ENCODE measurements at places on chromosomes 12 and 14.
A peak's percentile ranks its signal among the peaks of the same experiment; 100 is the strongest.

GRCh38 chr12:58761308-58761707 lies 159.0 kb downstream of the LRIG3 start:
- DNase-seq, result no peak

GRCh38 chr12:92446083-92446460 lies 256.7 kb upstream of the PLEKHG7 start:
- no peak for DNase-seq

DNA sequence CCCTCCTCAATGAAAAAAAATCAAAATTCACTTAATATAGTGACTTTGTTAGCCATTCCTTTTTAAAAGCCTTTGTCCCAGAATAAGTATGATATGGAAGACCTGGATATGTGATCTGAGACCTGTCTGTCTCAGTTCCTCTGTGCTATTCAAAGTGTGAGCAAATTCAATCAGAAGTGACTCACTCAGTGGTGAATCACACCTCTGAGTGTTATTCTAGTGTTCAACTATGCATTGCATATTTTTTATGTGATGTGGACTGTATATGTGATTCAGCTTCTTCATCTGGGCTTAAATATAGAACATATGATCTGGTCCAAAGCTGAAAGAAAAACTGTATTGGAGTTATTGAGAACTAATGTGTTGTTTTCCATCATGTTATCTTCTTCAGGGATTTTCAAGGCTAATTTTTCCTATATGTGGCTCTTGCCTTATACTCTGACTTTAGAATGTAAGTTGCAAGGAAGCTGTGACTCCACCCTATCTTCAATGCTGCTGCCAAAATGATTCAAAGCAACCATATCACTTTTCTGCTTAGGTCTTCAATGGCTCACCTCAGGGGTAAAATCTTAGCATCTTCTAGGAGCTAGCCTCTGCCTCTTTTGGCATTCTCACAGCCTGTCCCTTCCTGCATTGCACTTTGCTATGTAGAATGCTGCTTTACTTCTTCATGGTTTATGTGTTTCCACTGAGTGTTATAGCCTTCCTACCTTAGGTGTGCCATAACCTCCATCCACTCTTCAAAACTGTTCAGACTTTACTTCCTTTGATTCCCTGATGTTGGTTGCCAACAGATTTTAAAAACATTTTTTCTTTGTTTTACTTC lies 169.8 kb downstream of the OTOGL start:
- no peak for DNase-seq

DNA sequence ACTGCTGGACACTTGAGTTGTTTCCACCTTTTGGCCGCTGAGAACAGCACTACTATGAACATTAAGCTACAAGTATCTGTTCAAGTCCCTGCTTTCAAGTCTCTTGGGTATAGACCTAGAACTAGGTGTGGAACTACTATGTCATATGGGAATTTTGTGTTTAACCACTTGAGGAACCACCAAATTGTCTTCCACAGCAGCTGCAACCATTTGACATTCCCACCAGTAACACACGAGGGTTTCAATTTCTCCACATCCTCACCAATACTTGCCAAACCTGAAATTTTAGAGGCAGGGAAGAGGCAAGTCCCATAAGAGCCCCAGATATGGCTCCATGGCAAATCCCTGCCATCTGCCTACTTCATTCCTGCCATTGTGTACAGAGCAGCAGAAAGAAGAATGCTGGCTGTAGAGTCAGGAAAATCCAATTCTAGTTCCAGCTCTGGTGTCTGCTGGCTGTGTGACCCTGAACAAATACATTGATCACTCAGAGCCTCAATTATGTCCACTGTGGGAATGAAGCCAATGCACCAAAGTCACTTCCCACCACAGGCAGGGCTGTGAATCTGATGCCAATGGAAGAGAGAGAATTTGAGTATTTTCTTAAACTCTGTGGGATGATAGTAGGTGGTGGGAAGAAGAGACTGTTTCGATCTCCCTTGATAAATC lies 17.8 kb downstream of the PITPNM2 start:
- DNase-seq, result no peak

DNA sequence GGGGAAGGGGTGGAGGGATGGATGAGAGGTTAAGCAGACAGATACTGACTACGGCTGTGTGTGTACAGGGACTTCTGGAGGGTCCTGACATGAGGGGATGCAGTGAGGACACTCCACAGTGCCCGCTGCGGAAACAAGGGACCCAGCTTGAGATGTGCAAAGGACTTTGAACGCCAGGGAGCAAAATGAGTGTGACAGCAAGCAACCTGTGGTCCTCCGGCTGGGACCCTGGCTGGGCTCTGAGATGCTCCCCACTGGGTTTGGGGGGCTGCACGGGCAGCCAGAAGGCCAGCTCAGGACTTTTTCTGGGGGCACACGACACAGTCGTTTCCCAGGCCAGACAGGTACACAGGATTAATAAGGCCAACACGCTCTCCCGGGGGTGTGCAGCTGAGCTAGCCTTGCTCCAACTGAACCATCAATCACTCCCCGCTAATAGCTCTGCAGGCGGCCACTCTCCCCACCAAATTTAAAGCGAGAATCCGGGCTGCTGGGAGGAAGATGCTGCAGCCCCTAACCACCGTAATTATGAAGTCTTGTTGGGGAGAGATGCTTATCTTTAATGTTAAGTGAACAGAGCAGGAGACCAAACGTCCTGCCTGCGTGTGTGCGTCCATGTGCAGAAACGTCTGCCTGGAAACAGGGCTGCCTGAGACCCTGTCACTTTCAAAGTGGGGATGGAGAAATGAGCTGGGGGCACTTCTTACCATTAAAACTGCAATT lies 51.6 kb upstream of the DLK1 start:
- no peak for DNase-seq

- no peak for DNase-seq
These were observed 33.2 kb downstream of the MARK3 start for GRCh38 chr14:103418481-103418818.

DNA sequence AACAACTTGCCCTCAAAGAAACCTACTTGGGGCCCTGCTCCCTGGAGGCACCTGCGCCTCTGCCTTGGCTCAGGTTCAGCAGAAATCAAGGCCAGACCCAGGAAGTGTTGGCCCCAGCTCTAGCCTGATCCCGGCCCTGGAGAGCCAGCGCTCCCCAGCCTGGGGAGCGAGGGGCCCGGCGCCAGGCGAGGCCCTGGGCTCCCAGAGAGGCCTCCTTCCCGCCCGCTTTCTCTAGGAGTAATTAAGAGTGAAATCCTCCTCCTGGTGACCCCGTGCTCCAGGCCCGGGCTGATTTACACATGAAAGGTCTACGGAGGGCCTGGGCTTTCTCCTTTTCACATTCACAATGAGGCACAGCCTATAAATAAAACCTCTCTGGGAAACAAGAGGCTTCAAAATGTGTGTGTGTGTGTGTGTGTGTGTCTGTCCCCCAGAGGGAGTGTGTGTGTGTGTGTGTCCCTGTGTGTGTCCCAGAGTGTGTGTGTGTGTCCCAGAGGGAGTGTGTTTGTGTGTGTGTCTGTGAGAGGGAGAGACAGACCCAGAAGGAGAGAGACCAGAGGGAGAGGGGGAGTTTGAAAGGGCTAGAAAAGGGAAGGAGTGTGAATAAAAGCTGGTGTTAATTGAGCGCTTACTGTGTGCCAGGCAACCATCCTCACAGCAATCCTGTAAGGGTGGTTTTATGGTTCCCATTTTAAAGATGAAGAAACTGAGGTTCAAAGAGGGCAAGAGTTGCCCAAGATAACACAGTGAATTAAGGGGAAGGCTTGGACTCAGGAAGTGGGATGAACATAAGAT lies 23.8 kb upstream of the COX6A1 start:
- DNase-seq, result no peak

GRCh38 chr14:103641161-103641560 lies 12.2 kb downstream of the KLC1 start:
- DNase-seq, result no peak

DNA sequence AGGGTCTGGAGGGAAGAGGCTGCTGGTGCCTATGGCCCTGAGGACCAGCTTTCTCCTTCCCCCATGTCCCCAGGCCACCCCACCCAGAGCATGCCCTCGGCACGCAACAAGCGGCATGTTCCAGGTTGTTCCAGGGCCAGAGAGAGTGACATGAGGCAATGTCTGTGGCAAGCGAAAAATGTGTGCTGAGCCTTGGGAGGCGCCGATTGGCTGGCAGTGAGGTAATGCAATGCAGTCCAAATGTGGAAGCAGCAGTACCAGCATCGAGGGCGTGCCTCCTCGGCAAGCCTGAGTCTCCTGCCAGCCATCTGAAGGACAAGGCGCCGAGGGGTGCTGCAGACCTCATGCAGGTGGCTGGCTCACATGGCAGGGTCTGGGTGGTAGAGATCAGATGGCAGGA lies 423.8 kb downstream of the NRXN3 start:
- DNase-seq, result no peak

- no peak for DNase-seq
These were observed 836.2 kb upstream of the MGAT4C start for GRCh38 chr12:87092421-87092820.

- no peak for DNase-seq
These were observed 25.4 kb upstream of the ETV6 start for GRCh38 chr12:11624116-11624515.

DNA sequence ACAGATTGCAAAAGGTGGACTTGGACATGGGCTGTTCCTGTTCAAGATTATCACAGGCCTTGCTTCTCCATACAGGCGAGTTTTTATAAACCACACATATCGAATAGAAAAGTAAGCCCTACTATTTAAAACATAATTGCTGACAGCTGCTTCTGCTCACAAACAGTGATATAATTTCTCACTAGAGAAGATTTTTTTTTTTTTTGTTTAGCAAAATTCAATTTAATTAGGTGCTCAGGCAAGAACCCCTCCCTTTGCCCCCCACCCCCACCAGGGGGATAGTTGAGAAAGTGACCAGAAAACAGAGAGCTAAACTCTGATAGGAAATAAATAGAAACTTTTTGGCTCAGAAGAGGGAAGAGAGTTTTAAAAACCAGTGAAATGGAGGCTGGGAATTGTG lies 132.8 kb upstream of the CRY1 start:
- DNase-seq, result no peak

DNA sequence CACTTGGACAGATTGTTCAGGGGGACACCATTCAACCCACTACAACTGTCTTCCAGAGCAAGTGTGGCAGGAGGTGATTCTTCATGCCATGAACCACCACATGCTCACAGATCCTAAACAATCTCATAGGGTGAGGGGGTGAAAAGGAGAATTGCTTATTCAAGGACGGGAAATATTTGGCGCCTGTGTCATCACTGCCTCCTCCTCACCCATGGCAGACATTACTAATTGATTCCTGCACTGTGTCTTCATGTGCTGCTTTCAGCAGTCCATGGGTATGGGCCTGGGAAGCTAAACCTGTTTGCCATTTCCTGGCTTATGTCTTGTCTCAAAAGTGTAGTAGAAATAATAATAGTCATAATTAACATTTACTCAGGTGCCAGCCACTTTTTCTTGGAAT lies 31.3 kb downstream of the MMAB start:
- DNase-seq, result no peak

DNA sequence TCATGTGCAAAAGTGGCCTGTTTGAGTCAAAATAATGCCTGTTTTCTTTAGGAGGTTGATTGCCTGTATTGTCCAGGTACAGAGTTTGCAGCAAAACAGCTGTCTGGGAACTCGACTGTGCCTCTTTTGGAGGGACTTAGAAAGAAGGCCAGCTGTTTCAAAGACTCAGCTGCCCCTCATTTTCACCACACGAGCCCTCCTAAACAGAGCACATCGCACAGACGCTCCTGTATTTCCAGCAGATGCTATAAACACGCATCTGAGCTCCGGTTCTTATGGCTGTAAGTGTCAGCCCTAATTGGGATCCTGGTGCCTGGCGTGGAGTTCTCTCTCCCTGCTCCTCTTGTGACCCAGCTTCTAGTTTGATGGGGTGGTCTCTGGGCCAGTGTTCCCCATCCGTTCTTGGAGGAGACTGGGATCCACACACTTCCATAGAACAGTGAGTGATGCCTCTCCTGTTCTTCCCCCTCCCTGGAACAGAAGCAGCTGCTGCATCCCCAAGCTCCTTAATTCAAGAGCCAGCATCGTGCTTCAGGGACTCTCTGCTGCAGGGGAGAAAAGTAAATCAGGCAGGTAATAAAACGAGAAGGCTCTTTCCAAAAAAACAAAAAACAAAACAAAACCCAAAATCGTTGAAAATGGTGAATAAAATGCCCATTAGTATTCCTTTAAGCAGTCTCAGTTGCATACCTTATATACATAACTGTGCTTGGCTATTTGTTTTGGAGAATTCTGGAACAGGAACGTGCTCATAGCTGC lies 269.0 kb downstream of the SLC15A4 start:
- no peak for DNase-seq

DNA sequence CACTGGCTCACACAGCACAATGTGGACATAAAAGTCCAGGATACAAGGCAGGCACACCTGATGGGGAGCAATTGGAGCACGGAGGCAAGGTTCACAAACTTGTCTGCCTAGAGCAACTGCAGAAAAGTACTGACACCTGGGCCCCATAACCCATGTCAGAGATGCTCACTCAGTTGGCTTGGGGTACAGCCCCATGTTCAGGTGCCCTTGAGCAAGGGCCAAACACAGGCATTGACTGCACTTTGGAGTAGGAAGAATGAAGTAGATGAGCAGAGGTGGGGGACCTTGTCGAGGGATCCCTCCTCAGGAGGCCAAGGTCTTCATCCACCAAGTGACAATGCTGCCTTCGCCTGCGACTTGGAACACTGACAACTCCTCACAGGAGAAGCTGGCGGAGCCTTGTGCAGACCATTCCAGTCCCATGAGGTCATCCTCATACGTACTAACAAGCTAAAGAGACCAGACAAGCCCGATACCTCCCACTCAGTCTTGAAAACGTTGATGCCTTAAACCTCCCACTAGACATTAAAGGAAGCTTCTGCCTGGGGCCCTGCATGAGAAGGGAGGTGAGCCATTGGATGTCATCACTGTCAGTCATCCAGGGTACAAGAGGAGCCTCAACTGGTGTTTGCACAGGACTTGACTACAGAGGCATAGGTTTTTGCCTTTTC lies 42.5 kb upstream of the C14orf180 start:
- no peak for DNase-seq

DNA sequence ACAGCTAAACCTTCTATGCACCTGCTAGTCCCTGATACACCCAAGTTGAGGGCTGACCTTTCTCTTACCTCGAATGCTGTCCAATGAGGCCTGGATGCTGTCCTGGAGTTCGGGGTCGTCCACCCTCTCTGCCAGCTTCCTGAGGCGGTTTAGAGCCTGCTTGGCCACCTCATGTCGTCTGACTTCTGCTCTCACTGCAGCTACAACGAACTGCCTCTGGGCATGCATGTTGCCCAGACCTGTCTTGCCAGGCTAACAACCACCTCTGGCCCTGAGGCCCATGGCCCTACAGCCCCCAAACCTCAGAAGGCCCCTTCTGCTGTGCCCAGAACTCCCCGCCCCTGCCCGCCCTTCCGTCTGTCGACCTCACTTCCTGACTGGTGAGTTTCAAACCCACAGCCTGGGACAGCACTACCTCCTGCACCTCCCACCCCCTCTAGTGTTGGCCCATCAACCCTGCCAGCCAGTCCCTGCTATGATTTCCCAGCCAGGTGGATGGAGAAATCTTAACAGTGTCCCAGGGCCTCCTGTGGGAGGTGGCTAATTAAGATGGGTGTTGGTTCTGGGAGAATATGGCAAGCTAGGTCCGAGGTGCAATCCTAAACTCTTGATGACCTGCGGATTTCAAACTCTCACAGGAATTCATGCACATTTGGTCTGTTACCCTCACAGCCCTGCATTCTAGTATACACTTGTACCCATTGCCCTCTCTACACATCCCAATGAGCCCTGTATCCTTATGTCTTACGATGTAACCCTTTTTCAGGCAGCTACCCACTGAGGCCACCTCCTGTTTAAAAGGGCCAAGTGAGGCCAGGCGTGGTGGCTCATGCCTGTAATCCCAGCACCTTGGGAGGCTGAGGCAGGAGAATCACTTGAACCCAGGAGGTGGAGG lies 2.7 kb upstream of the TSPAN31 start:
- DNase-seq, result peak; percentile 71
